A673 (cell line): ENCODE measurements at places on chromosomes 3 and 15. TPM values are rescaled to one million over a fixed set of nuclear protein-coding genes. Genes with fewer than 3 reads are reported as not detected.

Gene ARGFX
- total RNA-seq = not detected in 2 replicates

Gene ZNF860
- total RNA-seq = not detected in 2 replicates

Gene A4GNT
- not detected in 2 replicates for total RNA-seq

Gene ITGB5
- total RNA-seq = 116 and 125 TPM in 2 replicates

Gene GCSAM
- not detected in 2 replicates for total RNA-seq

Gene CISH
- 0.86 and 1.6 TPM in 2 replicates for total RNA-seq

Gene CCDC80
- total RNA-seq = 4.6 and 4.7 TPM in 2 replicates

Gene DNASE1L3
- not detected in 2 replicates for total RNA-seq

Gene FEZF2
- not detected in 2 replicates for total RNA-seq

Gene ZNF662
- not detected in 2 replicates for total RNA-seq

Gene OSTN
- not detected in 2 replicates for total RNA-seq

Gene PP2D1
- total RNA-seq = not detected in 2 replicates

Gene ACOX2
- 5.4 and 7.2 TPM in 2 replicates for total RNA-seq

GRCh38 chr3:109924196-109924595, 586.9 kb upstream of the DPPA4 start:
- DNase-seq = no peak

GRCh38 chr3:14519406-14519805, 20.7 kb downstream of the GRIP2 start:
- DNase-seq = no peak

- DNase-seq = no peak
Observed at GRCh38 chr3:190486908-190487607, 26.8 kb upstream of the IL1RAP start.

- DNase-seq = no peak
Observed at GRCh38 chr15:100680726-100681125, 78.3 kb downstream of the ASB7 start.

DNA sequence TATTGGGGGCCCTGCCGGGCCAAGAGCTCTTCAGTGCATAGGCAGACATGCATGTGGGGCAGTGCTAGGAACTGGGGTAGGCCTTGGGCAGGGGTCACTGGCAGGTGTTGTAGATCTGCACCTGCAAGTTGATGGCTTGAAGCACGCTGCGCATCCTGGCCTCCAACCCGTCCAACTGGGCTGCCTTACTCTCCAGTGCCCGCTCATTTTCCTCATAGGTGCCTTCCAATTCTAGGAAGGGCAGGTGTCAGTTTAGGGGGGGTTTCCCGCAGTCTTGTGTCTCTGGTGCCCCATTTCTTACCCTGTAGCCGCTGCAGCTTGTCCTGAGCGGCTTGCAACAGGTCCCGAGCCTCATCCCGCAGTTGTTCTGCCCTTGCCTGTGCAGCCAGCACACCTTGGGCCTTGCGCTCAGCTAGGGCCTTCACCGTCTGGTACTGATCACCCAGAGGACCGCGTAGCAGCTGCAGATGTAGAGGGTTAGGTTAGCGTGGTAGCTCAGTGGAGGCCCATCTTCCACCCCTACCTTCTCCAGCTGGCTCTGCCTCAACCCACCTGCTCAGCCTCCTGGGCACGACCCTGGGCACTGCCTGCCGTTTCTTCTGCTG, 611 bp upstream of the USP19 start:
- no peak for DNase-seq

- peak; percentile 67 for DNase-seq
Observed at GRCh38 chr15:55108858-55109518, 87.8 kb downstream of the RSL24D1 start.

DNA sequence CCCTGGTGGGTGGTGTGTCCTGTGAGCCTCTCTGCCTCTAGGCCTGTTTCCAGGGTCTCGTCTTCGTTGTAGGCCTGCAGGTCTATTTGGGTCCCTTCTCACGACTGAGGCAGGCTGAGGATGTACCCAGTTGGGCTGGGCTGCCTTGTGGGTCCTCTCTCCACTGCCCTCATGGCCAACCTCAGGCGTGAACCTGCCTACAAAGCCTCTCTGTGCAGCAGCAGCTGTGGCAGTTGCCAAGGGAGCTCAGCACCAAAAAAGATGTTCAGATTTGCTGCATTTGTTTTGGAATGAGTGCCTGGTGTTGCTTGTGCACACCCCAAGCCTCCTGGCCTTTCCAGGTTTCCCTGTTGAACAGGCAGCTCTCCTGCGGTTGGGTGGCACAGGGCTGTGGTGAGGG, 13.4 kb downstream of the KLF13 start:
- DNase-seq = no peak

DNA sequence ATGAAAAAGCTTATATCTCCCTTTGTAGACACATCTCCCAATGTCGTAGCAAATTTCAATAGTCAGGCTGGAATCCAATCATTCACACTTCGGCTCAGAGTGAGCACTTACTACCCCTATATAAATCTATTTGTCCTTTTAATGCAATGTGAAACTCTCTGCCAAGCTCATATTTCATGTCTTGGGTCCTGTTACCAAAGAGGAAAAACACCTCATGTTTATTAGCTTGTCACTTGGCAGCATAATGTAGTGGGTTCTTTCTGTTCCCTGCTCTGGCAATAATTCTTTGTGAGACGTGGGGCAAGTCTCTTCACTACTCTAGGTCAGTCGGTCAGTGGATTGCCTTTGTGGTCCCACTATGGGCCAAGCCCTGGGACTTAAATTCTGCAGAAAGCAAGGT, 107.1 kb downstream of the SRGAP3 start:
- no peak for DNase-seq

DNA sequence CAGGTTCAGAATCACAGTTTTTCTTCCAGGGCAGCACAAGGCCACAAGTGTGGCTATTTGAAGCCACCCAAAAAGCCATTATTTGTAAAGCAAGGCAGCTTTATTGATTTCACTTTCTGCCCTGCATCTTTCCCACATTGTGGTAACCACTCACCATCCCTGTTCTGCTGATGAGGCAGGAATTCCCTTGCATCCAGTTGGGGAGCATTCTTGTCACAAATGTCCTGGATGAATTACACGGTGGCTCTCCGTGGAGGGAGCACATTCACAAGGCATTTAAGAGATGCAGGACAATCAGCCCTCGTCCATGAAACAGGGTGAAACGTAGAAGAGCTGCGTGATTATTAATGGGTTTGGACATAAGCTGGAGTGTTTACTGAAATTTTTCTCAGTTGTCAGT, 111.2 kb downstream of the APBA2 start:
- DNase-seq = no peak

- no peak for DNase-seq
Observed at GRCh38 chr15:85002517-85002916, 20.9 kb downstream of the PDE8A start.

DNA sequence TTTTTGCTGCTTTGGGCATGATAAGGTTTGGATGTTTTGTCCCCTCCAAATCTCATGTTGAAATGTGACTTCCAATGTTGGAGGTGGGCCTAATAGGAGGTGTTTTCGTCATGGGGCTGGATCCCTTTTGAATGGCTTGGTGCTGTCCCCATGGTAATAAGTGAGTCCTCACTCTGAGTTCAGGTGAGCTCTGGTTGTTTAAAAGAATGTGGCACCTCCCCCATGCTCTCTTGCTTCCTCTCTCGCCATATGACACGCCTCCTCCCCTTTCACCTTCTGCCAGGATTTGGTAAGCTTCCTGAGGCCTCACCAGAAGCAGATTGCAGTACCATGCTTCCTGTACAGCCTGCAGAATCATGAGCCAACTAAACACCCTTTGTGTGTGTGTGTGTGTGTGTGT, 255.5 kb downstream of the EPHB1 start:
- DNase-seq = no peak

DNA sequence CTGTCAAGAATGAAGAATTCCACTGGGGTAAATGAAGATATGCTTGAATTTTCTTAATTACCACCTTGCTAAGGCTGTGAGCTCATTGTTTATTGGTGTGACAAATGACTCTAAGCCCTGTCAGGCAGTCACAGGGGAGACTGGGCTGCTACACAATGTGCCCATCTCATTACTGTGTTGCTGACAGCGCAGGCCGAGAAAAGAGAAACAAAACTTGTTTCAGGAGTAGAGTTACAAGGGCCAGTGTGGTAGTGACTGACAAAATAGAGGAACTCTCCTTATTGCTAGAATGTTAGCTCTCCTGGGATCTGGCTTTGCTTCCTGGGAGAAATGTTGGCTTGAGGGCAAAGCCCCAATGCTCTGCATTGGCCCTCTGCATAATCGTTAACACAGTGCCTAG, 130.4 kb upstream of the CRBN start:
- no peak for DNase-seq

DNA sequence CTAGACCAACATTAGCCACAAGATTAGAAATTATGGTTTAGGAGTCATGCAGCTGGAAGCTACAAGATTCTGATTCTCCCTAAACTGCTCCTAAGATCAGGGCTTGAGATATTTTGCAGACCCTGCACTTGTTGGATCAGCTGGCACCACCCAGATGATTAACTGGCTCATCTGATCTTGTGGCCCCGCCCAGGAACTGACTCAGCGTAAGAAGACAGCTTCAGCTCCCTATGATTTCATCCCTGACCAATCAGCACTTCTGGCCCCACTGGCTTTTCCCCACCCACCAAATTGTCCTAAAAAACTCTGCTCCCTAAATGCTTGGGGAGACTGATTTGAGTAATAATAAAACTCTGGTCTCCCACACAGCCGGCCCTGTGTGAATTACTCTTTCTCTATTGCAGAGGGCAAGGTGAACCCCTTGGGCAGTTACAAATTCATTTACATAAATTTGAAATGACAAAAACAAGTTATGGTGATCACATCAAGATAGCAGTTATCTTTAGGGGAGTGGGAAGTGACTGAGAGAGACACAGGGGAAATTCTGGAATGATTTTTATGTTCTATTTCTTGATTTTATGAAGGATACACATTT, 76.5 kb downstream of the CD200R1L start:
- DNase-seq = peak; percentile 80

DNA sequence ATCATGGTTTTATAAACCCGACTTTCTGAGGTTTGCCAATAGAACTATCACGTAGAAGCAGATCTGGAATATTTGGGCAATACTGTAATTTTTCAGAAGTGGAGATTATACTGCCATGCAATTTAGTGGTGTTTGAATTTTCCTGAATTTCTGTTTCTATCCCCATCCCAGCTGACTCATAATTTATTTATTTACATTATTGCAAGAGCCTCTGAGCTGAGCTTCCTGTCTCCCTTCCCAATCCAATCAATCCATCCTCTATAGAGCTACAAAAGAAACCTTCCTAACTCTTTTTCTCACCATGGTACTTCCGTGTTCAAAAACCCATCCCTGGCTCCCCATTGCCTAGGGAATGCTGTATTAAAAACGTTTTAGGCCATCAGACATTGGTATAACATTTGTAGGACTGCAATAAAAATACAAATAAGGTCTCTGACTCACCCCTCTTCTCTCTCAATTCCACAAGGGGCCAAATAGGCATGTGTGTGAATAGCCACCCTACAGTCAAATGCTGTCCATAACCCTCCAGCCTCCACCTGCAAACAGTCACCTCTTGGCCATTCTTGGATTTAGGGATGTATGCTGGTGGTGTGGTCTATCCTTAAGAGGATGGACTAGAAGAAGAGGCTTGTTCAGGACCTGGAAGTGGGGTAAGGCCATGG, 190.7 kb downstream of the CD47 start:
- DNase-seq = no peak

- no peak for DNase-seq
Observed at GRCh38 chr3:101259485-101260341, 60.7 kb downstream of the IMPG2 start.

DNA sequence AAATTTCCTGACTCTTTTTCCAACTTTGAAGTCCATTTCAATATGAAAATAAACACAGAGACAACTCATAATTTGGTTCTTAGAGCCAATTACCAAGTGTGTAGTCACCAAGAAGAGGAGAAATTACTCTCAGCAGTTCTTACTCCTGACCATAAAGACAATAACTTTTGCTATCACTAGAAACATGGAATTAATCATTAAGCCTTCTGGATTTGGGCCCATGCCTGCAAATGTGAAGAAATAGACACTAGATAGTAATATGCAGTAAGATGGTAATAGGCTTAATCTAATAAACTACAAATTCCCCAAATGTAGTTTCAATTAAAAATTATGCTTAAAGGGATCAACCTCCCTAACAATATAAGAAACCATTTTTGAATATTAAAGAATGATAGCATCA, 185.1 kb upstream of the AGTR1 start:
- no peak for DNase-seq

GRCh38 chr3:140416666-140417065, 261.2 kb upstream of the TRIM42 start:
- no peak for DNase-seq

- no peak for DNase-seq
Observed at GRCh38 chr3:120274739-120275167, 10.3 kb downstream of the GPR156 start.

GRCh38 chr3:36543276-36543997, 163.1 kb downstream of the STAC start:
- DNase-seq = no peak

DNA sequence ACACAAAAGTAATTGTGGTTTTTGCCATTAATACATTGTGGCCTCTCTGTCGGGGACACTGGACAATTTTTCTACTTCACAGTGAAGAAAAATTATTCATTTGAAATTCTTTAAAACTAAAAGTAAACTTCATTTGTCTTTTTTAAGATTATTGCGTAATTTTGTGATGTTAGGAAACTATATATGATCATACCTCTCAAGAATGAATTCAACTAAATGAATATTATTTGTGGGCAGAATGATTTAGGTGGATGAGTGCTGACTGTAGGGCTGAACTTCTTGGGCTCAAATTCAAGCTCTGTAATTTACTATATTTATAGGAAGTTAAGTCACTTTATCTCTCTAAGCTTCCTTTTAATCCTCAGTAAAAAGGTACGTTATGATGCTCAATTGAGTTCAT, 441.2 kb downstream of the ROBO1 start:
- no peak for DNase-seq
